Right atrium auricular region (tissue), 2 donors: ENCODE measurements at places on chromosomes 2 and 18. TPM values are rescaled to one million over a fixed set of nuclear protein-coding genes. Genes with fewer than 3 reads are reported as not detected.

DNA sequence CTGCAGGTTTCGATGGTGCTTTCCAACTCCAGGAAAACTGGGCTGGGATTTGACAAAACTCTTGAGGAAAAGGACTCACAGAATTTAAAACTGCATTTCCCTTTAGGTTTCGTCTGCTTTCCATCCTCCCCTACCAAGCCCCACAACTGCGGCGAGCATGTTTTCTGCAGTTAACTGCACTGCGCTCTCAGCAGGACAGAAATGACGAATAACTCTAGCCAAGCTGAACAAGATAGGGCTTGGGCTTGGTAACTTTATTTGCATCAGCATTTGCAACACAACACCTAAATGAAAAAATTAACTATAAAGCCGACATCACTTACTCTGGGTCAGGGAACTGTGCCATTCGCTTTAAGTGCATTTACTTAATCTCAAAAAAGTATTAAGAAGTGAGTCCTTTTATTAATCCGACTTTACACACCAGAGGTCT, 669 bp upstream of the PIKFYVE start:
- H3K4me1 ChIP-seq: no peaks in the 10 kb centered on the region
- H3K27ac ChIP-seq: peak overlapping the region; percentile 96
- peak overlapping the region; percentile 98 for H3K4me3 ChIP-seq
- H3K36me3 ChIP-seq: no peaks in the 10 kb centered on the region
- DNase-seq: no peak
- no peaks in the 10 kb centered on the region for H3K27me3 ChIP-seq

GRCh38 chr2:150255528-150255927, 231.9 kb downstream of the RND3 start:
- H3K4me1 ChIP-seq: peaks cover 5% of the 10 kb centered on the region
- no peak for DNase-seq
- no peaks in the 10 kb centered on the region for H3K36me3 ChIP-seq
- no peaks in the 10 kb centered on the region for H3K27me3 ChIP-seq

DNA sequence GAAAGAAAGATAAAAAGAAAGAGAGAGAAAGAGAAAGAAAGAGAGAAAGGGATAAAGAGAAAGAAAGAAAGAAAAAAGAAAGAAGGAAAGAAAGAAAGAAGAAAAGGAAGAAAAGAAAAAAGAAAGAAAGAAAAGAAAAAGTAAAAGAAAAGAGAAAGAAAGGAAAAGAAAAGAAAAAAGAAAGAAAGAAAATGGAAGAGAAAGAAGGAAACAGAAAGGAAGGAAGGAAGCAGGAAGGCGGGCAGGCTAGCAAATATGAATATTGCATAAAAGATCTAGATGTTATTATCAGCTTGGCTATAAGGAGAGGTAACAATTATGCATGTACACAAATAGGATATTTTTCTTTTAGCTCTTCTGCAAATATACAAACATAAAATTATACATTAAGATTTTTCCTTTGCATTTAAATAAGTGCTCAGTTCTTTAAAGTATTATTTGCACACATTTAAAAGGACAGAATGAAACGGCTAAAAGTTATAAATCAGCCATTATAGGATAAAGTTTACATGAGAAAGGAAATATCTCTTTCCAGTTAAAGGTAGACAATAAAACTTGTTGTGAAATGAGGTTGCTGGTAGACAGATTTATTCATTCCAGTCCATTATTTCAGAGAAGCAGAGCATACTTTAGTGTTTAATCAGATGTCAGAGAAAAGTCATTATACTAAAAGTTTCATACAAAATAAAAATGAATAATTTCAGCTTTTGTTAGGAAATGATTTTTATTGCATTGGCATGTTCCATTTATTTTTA, 511.4 kb downstream of the KCNJ3 start:
- H3K27ac ChIP-seq: no peak overlapping the region
- no peak for DNase-seq
- H3K4me3 ChIP-seq: no peak overlapping the region
- no peaks in the 10 kb centered on the region for H3K27me3 ChIP-seq
- no peaks in the 10 kb centered on the region for H3K4me1 ChIP-seq

- H3K27me3 ChIP-seq: no peaks in the 10 kb centered on the region
- no peak overlapping the region for H3K4me3 ChIP-seq
- peaks cover 8% of the 10 kb centered on the region for H3K36me3 ChIP-seq
Measured at GRCh38 chr2:9336241-9336575, 87.1 kb downstream of the ITGB1BP1 start.

GRCh38 chr2:30611583-30611982, 164.5 kb downstream of the LCLAT1 start:
- no peaks in the 10 kb centered on the region for H3K4me1 ChIP-seq
- H3K4me3 ChIP-seq: no peak overlapping the region
- H3K36me3 ChIP-seq: no peaks in the 10 kb centered on the region
- H3K27me3 ChIP-seq: no peaks in the 10 kb centered on the region
- DNase-seq: no peak

GRCh38 chr18:64203295-64203694, 54.4 kb upstream of the LINC00305 start:
- no peak overlapping the region for H3K27ac ChIP-seq
- no peaks in the 10 kb centered on the region for H3K27me3 ChIP-seq
- H3K4me3 ChIP-seq: no peak overlapping the region
- DNase-seq: no peak

DNA sequence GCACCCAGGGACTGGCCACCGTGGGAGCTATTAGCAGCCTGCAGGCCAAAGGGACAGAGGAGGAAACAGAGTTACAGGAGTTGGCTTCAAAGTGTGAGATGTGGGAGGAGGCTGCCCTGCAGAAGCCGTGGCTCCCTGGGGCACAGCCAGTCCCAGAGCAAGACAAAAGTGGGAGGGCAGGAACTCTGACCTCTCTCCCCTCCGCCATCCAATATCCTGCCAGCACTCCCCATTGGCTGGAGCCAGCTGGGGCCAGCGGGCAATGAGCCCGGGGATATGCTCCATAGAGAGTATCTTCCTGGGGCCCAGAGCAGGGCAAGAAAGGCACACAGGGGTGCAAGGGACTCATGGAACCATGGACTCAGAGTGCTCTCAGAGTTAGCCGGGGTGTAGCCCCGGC, 143.1 kb downstream of the INHBB start:
- H3K27ac ChIP-seq: no peak overlapping the region
- DNase-seq: no peak
- H3K27me3 ChIP-seq: no peaks in the 10 kb centered on the region
- H3K36me3 ChIP-seq: no peaks in the 10 kb centered on the region
- H3K4me3 ChIP-seq: no peak overlapping the region
- no peaks in the 10 kb centered on the region for H3K4me1 ChIP-seq

GRCh38 chr2:46001290-46001689, 295.9 kb upstream of the EPAS1 start:
- no peak for DNase-seq
- H3K4me1 ChIP-seq: peaks cover 28% of the 10 kb centered on the region
- no peaks in the 10 kb centered on the region for H3K36me3 ChIP-seq
- H3K4me3 ChIP-seq: no peak overlapping the region

DNA sequence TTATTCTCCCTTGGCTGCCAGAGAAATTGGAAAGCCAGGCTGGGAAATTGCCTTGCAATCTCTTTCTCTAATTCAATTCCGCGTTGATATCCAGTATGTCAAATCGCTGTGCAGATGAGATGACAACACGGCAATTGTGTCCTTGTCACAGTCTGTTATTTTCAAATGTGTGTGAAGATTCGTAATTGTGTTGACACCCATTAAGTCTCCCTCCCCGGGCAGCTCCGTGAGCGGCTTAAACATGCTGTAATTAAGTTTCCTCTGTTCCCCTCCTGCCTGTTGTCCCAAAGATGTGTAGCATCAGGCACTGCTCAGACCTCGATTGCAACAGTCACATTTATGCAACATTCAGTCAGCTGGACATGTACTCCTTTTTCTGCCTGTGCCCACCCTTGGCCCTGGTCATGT, 209.5 kb downstream of the LPIN1 start:
- no peaks in the 10 kb centered on the region for H3K36me3 ChIP-seq
- DNase-seq: peak; percentile 68
- H3K4me3 ChIP-seq: no peak overlapping the region
- no peak overlapping the region for H3K27ac ChIP-seq
- H3K27me3 ChIP-seq: no peaks in the 10 kb centered on the region

DNA sequence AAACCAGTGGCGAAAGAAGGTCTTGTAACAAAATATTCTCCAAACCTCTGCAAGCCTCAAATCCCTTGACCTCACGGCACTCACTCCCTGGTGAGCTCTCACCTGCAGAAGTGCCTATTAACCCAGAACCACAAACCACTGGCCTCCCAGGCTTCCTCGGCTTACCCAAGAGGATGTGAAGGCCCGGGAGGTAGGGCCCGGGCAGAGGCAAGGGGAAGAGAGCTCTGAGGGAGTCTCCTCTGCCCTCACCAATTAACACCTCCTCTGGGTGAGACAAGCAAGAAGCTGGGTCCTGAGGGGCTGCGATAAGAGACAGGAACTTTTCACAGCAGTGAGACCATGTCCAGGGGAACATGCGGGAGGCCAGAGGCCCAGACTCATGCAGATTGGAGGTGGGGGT, 53.7 kb downstream of the EMX1 start:
- H3K4me1 ChIP-seq: no peaks in the 10 kb centered on the region
- no peaks in the 10 kb centered on the region for H3K36me3 ChIP-seq
- DNase-seq: no peak
- H3K27ac ChIP-seq: no peak overlapping the region
- H3K4me3 ChIP-seq: no peak overlapping the region
- no peaks in the 10 kb centered on the region for H3K27me3 ChIP-seq

DNA sequence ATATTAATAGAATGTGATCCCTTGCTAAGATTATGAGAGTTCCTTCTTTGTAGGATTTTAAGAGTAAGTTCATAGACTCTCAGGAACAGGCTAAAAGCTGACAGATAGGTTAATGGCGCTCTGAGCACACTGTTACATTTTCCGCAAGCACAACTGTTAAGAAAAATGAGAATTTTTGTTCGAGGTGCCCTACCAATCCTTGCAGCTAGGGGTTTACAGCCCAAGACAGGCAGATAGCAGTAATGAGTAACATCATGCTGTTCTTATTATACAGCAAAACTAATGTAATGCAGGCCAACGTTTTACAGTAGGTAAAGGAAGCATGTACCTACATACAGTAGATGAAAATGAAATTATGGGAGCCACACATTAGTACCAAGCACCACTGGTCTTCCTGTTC, 11.2 kb upstream of the BOD1L2 start:
- H3K4me1 ChIP-seq: no peaks in the 10 kb centered on the region
- no peak overlapping the region for H3K27ac ChIP-seq
- H3K4me3 ChIP-seq: no peak overlapping the region
- no peaks in the 10 kb centered on the region for H3K27me3 ChIP-seq

ATP6V1C2 gene
- total RNA-seq: 0.12 TPM

DNA sequence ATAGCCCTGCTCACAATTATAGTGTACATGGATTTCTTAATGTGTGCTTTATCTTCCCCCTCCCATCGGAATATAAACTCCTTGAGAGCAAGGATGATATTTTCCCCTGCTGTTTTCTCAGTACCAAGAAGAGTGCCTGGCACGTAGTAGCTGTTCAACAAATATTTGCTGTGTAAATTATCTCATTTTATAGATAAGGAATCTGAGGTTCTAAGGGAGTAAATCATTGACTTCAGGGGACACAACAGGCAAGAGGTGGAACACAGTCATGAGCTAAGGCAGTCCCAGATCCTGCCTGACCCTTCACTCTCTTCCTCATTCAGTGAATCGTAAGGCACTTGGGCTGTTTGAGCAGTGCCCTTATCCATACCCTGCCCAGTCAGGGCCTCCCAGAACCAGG, 187.3 kb upstream of the TNP1 start:
- no peak overlapping the region for H3K4me3 ChIP-seq
- H3K27me3 ChIP-seq: no peaks in the 10 kb centered on the region
- H3K4me1 ChIP-seq: no peaks in the 10 kb centered on the region
- H3K27ac ChIP-seq: no peak overlapping the region

CELF4 gene
- total RNA-seq: 0.22 TPM

DNA sequence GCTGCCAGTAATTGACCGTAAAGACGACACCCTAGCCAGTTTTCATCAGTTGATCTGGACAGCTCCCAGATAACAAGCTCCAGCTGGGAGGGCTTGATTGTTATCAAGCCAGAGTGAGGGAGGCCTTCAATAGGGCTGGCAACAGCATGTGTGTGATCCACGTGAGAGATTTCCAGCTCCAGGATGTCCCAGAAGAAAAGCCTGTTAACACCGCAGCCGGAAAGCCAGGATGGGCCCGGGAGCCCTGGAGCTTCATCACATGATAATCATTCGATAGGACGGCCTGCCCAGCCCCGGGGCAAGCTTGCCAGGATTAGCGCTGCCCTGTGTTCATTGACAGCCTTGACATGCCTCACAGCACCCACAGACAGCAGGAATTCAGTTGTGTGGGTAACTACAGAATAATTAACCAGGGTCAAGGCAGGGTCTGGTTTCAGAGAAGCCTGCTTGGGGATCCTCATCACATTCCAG, 182.5 kb downstream of the C1D start:
- no peaks in the 10 kb centered on the region for H3K36me3 ChIP-seq
- H3K27me3 ChIP-seq: no peaks in the 10 kb centered on the region
- no peaks in the 10 kb centered on the region for H3K4me1 ChIP-seq
- no peak overlapping the region for H3K27ac ChIP-seq

GRCh38 chr2:188898261-188898660, 75.9 kb upstream of the COL3A1 start:
- no peak for DNase-seq
- no peaks in the 10 kb centered on the region for H3K36me3 ChIP-seq
- H3K27me3 ChIP-seq: no peaks in the 10 kb centered on the region
- H3K27ac ChIP-seq: peak overlapping the region; percentile 41

PFN4 gene
- total RNA-seq: not detected

MCM6 gene
- total RNA-seq: 4.4 TPM

DNA sequence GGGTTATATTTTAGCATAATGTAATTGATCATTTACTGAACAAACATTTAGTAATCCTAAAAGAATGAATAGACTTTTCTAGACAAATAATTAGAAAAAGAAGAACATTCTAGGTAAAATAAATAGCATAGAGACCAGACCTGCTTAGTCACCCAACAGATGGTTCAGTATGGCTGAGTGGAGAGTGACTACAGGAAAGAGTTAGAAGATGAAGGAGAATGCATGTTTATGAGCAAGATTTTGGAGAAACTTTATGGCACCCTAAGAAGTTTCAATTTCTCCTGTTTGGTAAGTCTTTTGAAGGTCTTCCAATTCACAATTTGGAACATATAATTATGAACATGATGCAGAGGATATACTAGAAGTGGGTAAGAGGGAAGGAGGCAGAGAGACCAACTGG, 32.9 kb downstream of the FAP start:
- no peak overlapping the region for H3K4me3 ChIP-seq
- DNase-seq: no peak
- no peak overlapping the region for H3K27ac ChIP-seq

DNA sequence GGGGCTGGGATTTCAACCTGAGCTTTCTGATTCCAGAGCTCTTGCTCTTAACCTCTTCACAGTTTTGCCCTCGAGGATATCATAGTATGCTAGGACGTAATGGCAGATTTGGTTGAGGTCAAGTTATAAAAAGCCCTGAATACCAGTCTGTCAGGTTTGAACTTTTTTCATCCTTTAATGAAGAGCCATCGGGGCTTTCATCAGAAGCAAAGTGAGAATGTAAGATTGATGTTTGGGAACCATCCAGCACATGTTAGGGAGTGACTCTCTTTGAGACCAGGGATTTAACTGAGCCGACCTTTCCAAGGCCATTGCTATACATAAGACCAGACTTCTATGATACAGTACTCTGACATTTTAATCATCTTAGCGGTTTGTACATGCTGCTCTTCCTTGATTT, 142.5 kb downstream of the TTC27 start:
- H3K27me3 ChIP-seq: no peaks in the 10 kb centered on the region
- no peak overlapping the region for H3K27ac ChIP-seq
- no peaks in the 10 kb centered on the region for H3K36me3 ChIP-seq
- no peak for DNase-seq

- no peak overlapping the region for H3K4me3 ChIP-seq
- no peaks in the 10 kb centered on the region for H3K36me3 ChIP-seq
- H3K27me3 ChIP-seq: no peaks in the 10 kb centered on the region
- no peak overlapping the region for H3K27ac ChIP-seq
Measured at GRCh38 chr2:19988600-19988999, 1.3 kb downstream of the WDR35 start.

CRYGD gene
- not detected for total RNA-seq

KIF5C gene
- total RNA-seq: 2.2 TPM
